ENCODE measurements at places on chromosomes 16 and 17. TPM values are rescaled to one million over a fixed set of nuclear protein-coding genes. Genes with fewer than 3 reads are reported as not detected.

NFE2L1 gene
- total RNA-seq: 182 TPM

TOX3 gene
- 16.0 TPM for total RNA-seq

DNASE1L2 gene
- total RNA-seq: 0.87 TPM

NME4 gene
- total RNA-seq: 43.6 TPM

MPO gene
- total RNA-seq: not detected

PLD6 gene
- 12.9 TPM for total RNA-seq

CLEC10A gene
- 8.9 TPM for total RNA-seq

KRTAP4-1 gene
- total RNA-seq: 0.84 TPM

CMIP gene
- total RNA-seq: 73.3 TPM

CD300A gene
- total RNA-seq: 3.7 TPM

KCNAB3 gene
- total RNA-seq: 5.5 TPM

SPATA22 gene
- not detected for total RNA-seq

STH gene
- total RNA-seq: not detected

KAT7 gene
- 59.7 TPM for total RNA-seq

MYO1D gene
- 495 TPM for total RNA-seq

TBC1D3H gene
- total RNA-seq: not detected

ARL4D gene
- total RNA-seq: 3.2 TPM

MYH1 gene
- 0.06 TPM for total RNA-seq

PPM1E gene
- total RNA-seq: 0.48 TPM

EFCAB3 gene
- total RNA-seq: not detected

TOM1L1 gene
- total RNA-seq: 37.3 TPM

PTX4 gene
- total RNA-seq: not detected

ENPP7 gene
- not detected for total RNA-seq

TBC1D28 gene
- not detected for total RNA-seq

NPTX1 gene
- total RNA-seq: 0.51 TPM

KRT31 gene
- total RNA-seq: not detected

LIG3 gene
- total RNA-seq: 29.4 TPM

BAHCC1 gene
- total RNA-seq: 27.4 TPM

EPN3 gene
- 40.0 TPM for total RNA-seq

DOC2B gene
- 3.2 TPM for total RNA-seq

NPIPA7 gene
- 4.1 TPM for total RNA-seq

TBX6 gene
- 0.63 TPM for total RNA-seq

LRRC36 gene
- total RNA-seq: not detected

BOLA2 gene
- 4.6 TPM for total RNA-seq

ITGAX gene
- 8.6 TPM for total RNA-seq

KRT27 gene
- not detected for total RNA-seq

TSPAN10 gene
- 0.41 TPM for total RNA-seq

ZNF205 gene
- 10.2 TPM for total RNA-seq

NLRP1 gene
- total RNA-seq: 4.6 TPM

HOXB1 gene
- total RNA-seq: not detected

TLCD2 gene
- total RNA-seq: 37.6 TPM

SNX20 gene
- total RNA-seq: 1.7 TPM

DPH1 gene
- total RNA-seq: 43.7 TPM

NT5M gene
- total RNA-seq: 1.7 TPM

CMTM1 gene
- total RNA-seq: 4.8 TPM

IRF8 gene
- 55.8 TPM for total RNA-seq

CASKIN1 gene
- 1.5 TPM for total RNA-seq

FKBP10 gene
- total RNA-seq: 5.7 TPM

CRYM gene
- 5.6 TPM for total RNA-seq

All from mucosa of descending colon (tissue), 3 donors.